ENCODE measurements at places on chromosomes 6 and 20.

DNA sequence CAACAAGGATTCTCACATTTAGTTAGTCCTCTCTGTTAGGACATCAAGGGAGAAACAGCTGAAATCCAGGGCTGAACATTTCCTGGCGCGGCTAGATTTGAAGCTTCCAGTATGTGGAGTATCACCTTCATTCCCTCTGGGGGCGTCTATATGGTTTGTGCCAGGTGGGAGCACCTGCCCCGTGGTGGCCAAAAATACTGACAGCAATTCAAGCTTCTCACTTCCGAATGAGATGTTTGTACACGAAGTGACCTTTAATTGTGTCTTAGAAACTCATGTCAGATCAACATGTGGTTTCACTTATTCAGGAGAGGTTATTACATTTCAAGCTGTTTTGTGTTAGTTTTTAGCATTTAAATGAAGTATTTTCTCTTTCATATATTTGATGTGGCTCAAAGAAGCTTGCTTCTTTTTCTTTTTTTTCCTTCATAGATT is 67.3 kb upstream of the ZNF217 start:
- peak; percentile 57 for DNase-seq

GRCh38 chr6:1143655-1144054 is 168.2 kb upstream of the FOXQ1 start:
- peak; percentile 32 for DNase-seq

GRCh38 chr6:95685822-95686221 is 108.5 kb downstream of the MANEA start:
- DNase-seq: no peak

GRCh38 chr6:73325656-73326055 is 28.4 kb downstream of the DPPA5 start:
- no peak for DNase-seq

GRCh38 chr6:49514571-49515484 is 15.1 kb downstream of the GLYATL3 start:
- DNase-seq: no peak

DNA sequence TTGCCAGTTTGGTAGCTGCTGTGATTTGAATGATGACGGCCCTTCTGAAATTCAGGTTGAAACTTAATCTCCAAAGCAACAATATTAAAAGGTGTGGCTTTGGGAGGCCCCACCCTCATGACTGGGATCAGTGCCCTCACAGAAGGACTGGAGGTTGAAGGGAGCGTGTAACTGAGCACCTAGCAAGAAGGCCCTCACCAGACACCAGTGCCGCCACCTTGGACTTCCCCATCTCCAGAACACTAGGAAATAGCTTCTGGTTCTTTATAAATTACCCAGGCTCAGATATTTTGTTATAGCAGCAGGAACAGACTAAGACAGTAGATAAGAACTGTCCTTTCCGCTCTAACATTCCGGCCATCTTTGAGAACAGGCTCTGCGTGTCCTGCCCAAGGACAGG is 243.1 kb downstream of the DLL1 start:
- DNase-seq: no peak
